SK-N-DZ (cell line): ENCODE measurements at places on chromosomes 1 and 21.

DNA sequence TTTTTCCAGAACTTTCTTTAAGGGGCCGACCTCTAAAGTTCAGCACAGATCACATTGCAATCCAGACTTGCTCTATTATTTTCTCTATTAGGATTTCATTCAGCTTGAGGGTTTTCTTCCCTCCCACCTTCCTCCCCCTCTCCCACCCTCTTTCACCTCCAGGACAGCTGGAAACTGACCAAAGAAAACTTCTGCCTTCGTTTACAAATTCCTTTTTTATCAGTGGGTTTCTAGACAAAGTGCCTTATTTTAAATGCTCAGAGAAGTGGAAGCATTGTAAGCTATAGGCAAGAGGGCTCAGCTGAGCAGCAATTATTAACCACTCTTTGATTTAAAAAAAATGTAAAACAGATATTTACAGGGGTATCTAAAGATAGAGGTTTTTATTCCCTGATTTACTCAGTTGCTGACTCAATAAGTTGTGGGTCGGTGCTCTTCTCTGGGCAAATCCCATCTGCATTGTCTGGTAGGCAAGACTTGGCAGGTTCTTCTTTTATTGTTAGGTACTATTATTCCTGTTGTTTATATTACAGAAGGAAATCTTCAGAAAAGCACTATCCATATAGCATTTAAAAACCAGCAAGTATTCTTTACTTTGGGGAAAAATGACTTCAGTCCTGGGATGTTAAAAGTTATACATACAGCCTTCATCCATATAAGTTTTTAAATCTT, 277.0 kb upstream of the C1orf105 start:
- DNase-seq, result no peak

DNA sequence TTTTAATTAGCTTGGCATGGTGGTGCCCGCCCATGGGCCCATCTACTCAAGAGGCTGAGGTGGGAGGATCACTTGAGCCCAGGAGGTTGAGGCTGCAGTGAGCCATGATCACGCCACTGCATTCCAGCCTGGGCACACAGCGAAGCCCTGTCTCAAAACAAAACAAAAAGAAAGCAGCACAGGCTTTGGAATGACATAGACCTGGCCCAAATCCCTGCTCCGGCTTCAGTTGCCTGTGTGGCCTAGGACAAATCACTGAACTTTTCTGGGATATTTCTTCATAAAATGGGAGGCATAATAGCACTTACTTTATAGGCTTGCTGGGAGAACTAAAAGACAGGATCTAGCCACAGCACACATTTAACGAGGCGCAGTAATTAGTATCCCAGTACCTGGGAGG, 2.4 kb downstream of the PEAR1 start:
- DNase-seq, result no peak

DNA sequence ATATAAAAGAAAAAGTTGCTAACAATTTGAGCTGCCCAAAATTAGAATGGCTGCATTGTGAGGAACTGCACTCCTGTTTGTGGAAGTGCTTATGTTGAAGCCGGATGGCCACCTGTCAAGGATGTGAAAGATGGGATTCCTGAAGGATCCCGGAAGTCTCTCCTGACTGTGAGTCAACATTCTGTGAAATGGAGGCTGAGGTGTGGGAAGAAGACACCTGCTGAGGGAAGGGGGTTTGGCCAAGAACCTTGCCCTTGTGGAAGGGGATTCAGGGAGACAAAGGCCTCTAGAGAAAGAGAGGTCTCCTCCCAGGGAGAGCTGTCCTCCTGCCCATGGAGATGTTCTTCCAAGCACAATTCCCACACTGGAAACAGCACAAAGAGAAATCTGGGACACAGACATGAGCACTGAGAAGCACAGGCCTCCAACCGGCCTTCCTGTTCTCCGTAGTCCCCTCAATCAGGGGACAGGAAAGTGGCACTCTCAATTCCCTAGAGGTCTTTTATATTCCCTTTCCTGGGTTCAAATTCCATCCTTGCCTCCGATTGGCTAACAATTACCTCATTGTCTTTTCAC, 70.5 kb downstream of the CD2 start:
- peak; percentile 45 for DNase-seq

- no peak for DNase-seq
These were observed 11.6 kb upstream of the ELAVL4 start for GRCh38 chr1:50097021-50097679.

- no peak for DNase-seq
These were observed 63.1 kb downstream of the ATP5PO start for GRCh38 chr21:33852485-33852884.

GRCh38 chr1:32767156-32767555, 50.0 kb downstream of the YARS1 start:
- no peak for DNase-seq

DNA sequence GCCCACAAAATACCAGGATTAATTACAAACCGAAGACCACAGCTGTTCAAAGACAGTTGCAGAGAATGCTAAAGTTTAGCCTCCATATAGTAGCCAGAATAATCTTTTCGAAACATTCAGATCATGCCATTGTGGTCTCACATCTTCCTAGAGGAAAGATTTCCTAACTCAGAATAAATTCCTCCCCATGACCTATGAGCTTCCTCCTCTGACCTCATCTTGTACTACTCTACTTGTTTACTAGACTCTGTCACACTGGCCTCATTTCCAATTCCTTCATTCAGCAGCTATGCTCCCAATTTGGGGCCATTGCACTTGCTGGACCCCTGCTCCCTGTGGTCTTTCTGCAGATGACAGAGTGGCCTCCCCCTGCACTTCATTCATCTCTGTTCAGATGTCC, 71.8 kb upstream of the LRRC53 start:
- DNase-seq, result no peak

GRCh38 chr1:156926175-156926574, 5.7 kb downstream of the LRRC71 start:
- DNase-seq, result no peak

- no peak for DNase-seq
These were observed 98.8 kb downstream of the ZNF644 start for GRCh38 chr1:90922996-90923395.

GRCh38 chr1:156616463-156616862, 2.8 kb upstream of the HAPLN2 start:
- DNase-seq, result peak; percentile 99

DNA sequence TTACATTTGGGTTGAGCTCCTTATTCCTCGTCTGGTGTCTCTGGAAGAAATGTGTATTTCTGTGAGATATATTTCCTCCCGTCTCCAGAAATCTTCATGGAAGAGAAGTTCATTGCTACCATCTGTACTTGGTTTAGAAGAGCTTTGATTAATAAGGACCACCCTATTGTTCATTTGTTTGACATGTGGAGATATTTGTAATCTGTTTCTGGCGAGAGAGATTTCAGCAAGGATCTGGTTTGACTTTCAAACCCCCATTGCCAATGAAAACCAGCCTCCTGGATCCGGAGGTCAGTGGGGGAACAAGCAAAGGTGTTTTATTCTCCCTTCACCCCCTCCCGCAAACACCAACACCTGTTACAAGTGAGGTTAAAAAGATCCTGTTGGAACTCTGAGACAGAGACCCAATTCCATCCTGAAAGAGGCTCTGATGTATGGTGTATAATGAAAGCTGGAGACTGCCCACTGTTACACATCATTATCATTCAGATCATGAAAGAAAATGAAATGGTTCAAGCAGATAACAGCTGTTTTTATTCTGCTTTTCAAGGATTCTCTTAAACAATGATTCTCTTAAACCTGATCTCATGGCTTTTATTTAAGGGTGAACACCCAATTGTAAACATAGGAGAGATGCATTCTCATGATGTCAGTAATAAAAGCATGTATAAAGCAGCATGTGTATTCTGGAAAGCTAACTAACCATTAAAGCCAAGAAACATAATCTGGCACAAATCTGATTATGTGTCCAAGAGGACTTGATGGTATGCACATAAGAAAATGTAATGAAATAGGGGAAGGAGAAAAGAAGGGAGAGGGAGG, 393.5 kb upstream of the ADGRL2 start:
- DNase-seq, result peak; percentile 13

DNA sequence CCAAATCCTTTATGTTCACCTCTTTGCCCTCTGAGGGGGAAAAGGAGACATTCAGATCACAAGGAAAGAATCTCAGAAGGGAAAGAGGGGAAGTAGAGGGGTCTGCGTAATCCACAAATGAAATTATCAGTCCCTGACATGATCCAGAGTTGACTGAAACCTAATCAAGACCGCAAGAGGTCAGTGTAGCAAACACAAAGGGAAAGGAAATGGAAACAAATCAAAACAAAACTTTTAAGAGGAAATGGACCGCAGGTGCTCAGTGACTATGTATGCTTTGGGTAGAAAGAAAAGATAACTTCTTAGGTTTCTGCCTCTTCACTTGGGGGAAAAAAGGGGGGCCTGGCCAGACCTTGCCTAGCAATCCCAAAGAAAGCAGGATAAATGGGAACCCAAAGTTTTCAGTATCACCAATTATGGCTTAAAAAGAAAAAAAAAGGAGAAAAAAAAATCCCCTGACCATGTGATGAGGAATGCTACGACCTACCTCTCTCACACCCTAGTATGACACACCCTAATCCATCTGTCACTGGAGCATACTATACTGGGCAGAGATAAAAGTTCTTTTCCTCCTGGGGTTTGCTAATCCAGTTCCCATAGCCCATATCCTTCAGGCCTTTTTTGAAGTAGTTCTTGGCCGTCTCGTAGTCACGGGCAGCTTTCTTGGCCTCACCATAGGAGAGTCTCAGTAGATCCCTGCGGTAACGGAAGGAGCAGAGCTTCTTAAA, 16.9 kb downstream of the CHRNB2 start:
- no peak for DNase-seq

- DNase-seq, result no peak
These were observed 394.0 kb upstream of the B3GALT2 start for GRCh38 chr1:193580419-193580818.

DNA sequence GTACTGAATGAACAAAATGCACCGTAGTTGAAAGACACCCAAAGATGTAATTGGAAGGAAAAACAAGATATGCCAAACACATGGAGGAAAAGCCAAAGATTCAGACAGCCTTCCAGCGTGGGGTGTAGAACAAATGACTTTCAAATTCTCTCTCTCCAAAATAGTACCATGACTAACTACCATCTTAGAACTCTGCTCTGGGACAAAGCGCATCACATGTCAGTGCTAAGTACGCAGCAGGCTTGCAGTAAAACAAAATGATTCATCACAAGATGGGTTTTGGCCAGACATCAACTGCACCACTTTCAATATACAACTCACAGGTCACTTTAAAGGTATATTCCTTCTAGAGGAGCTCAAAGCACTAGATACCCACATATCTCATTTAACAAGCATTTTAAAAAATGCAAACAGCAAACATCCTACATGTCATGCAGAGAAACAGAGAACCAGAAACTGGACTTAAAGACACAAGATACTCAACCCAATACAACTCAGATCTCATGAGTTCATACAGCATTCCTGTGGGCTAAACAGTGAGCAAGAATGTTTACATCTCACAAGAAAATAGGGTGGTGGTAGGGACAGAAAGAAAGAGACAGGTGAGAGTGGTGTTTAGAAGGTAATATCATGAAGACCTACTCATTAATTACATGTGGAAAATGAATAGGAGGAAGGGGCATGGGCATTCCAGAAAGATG, 75.7 kb downstream of the BCAR3 start:
- no peak for DNase-seq

DNA sequence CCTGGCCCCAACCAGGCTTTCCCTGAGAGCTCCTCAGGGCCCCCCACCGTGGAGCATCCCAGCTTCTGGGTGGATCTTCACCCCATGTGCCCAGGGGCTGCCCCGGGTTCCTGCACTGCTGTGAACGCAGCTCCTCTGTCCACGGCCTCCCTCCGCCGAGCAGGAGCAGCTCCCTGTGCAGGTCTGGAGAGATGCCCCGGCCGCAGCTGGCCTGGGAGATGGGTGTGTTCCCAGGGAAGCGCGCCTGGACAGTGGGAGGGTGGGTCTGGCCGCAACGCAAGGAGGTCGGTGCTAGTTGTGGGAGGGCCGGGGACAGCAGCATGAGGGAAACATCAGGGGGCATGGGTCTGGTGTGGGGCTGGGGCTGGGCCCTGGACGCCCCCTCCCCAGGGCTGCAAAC, 71.3 kb downstream of the MORN1 start:
- DNase-seq, result no peak

GRCh38 chr1:93816970-93817678, 61.9 kb downstream of the DNTTIP2 start:
- DNase-seq, result peak; percentile 20

DNA sequence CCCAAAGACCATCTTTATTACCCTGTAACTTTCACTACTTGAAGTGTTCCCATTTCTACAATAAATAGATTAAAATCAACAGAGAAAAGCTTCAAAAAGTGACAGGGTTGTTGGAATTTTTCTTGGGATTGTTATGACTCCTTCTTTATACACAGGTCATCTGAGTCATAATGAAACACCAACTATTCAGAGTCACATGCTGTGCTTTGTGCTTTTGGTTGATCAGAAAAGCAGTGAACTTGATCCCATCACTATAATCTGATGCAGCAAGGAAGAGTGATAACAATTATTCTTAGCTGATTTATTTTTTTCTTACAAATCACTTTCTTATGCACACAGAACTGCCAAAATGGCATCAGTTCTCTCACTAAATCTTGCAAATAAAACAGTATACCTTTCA, 422.9 kb downstream of the PTBP2 start:
- DNase-seq, result no peak

DNA sequence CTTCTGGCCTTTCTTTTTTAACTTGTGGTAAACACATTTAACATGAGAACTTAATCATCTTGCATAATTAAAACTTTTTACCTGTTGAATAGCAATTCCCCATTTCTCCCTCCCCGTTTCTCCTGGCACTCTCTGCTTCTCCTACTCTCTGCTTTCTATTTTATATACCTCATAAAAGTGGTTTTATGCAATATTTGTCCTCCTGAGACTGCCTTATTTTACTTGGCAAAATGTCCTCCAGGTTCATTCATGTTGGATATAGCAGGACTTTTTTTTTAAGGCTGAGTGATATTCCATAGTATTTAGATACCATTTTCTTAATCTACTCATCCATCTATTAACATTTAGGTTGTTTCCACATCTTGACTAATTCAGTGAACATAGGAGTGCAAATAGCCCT, 35.0 kb downstream of the BTG3 start:
- DNase-seq, result no peak

DNA sequence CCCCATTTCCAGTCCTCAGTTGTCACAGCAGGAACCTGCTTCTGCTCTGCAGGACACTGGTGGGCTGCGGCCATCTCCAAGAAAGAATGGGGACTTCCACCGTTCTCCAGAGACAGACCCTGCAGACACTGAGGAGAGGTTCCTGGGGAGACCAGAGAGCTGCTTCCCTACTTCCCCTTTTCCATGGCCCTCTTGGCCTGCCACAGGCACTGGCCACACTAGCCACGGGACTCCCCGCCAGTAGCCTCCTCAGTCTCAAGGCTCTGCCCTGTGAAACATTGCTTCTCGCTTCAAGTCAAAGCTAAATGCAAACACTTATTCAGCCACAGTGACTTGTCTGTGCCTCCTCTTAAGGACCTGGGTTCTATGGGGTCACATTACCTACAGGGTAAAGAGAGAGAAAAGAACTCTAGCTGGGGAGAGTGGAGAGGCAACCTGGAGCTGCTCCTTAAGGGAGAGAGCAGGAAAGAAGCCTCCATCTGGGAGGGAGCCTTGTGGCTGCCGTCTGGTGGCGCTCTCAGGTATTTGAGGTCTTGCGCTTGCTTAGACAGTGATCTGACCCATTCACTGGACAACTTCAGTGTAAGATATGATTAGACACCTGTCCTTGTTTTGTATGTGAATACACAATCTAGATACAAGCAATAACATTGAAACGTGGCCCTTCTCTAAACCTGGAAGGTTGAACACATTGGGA, 5.4 kb upstream of the SLAMF8 start:
- DNase-seq, result no peak

- no peak for DNase-seq
These were observed 21.5 kb downstream of the TUT4 start for GRCh38 chr1:52531249-52531872.
